NCI-H1930 (cell line): ENCODE measurements at places on chromosomes 6 and 20.

- no peak for DNase-seq
Observed at GRCh38 chr6:78300885-78301284, 566.5 kb upstream of the IRAK1BP1 start.

GRCh38 chr20:41692479-41693135 is 74.4 kb upstream of the CHD6 start:
- DNase-seq, result peak; percentile 79

DNA sequence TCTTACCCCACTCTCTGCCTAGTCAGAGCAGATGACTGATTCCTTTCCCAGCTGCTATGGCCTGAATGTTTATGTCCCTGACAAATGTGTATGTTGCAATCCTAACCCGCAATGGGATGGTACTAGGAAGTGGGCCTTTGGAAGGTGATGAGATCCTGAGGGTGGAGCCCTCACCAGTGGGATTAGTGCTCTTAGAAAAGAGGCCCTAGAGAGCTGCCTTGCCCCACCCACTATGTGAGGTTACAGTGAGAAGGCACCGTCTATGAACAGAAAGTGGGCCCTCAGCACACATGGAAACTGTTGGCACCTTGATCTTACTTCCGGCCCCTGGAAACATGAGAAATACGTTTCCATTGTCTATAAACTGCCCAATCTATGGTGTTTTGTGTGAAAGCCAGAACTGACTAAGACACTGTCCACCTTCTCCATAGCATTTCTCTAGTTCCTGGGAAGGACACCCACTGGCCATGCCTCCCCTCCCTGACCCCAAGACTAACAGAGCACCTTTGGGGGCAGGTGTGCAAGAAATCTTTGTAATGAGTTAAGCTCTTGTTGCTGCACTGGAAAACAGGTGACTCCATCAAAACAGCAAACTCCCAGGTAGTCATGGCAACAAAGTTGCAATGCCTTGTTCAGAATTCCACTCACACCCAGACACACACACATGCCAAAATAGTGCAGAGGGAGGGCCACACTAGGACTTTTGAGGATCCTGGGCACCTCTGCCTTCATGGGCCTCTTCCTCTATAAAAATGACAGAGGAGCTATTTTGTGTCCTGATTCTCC is 16.2 kb downstream of the GABRR2 start:
- DNase-seq, result no peak

- no peak for DNase-seq
Observed at GRCh38 chr6:161035182-161035980, 43.8 kb downstream of the MAP3K4 start.

GRCh38 chr20:822651-823573 is 10.6 kb upstream of the FAM110A start:
- DNase-seq, result no peak

DNA sequence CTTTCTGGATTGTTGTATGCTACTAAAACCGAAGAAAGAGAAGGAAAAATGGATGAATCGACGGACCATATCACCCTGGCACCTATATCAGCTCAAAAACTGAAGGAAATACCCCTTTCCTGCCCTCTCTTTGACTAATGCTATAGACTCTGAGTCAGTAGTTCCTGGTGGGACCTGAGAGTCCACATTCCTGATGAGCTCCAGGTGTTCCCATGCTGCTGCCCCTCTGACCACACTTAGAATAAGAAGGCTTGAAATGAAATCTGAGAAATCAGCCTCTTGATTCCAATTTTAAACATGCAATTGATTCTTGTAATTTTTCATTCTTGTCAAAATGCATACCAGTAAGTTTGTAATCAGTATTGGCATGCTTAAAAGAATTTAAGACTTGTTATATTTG is 75.2 kb downstream of the PRL start:
- no peak for DNase-seq

DNA sequence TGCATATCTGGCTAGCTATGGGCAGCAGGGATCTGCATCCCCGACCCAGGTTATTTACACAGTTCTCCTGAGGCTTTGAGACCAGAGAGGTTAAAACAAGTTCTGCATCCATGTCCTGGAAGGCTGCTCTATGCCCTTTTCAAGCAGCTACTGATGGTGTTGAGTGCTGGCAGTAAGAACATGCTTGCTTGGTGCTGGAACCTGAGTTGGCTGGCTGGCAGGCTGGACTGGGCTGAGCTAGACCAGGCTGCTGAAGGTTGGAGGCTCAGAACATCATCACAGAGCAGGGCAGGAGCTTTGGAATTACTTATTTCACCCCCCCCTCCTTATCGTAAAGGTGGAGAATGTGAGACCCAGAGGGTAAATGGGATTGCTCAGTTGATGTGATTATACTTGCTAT is 16.9 kb upstream of the LRFN2 start:
- no peak for DNase-seq

GRCh38 chr6:90083891-90084290 is 189.6 kb downstream of the GJA10 start:
- no peak for DNase-seq

DNA sequence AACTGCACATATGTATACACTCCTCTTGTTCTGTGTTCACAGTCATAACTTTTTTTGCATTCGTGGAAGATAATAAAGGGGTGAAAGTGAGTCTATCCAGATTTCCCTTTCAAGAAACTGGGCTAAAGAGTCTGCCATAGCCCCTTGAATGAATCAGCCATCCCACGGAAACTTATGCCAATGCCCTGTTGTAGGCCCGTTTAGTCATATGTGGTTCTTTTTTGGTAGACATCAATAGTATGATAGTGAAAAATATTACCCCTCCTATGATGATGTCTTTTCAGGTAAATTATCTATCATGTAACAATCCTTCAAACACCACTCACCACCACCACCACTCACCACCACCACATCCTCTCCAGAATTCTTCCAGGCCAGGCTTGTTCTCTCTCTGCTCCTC is 99.9 kb upstream of the MYLIP start:
- no peak for DNase-seq

- no peak for DNase-seq
Observed at GRCh38 chr6:89066940-89067646, 13.5 kb upstream of the PNRC1 start.

DNA sequence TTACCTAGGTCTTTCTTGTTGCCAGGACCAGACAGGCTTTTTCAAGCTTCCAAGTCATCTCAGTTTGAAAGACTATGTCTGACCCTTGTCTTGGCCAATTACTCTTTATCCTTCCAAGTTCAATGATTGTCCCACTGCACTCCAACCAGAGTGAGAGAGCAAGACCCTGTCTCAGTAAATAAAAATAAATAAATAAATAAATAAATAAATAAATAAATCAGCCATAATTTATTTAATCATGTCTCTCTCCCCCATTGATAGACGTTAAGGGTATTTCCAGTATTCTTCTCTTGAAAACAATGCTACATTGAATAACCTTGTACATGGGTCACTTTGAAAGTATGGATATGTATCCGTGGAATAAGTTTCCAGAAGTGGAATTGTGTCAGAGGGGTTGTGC is 83.2 kb downstream of the PTPRA start:
- DNase-seq, result no peak

- no peak for DNase-seq
Observed at GRCh38 chr6:87968435-87969278, 79.0 kb upstream of the SPACA1 start.

DNA sequence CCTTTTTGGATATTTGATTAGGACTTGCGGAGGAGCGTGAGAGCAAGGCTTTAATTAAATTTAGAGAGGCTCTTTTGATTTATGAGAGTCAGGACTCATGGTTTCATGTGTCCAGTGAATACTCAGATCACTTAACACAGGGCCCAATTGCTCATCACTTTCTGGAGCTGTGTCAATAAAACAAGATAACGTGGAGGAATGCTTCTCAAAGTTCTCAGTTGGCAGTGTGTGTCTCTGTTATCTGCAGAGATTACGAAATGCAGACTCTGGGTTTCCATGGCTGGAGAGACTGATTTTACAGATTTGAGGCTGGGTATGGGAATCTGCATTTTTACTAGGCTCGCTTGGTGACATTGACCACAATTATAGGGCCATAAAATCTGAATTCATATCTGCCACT is 335.8 kb upstream of the FLRT3 start:
- no peak for DNase-seq

- DNase-seq, result no peak
Observed at GRCh38 chr6:151400473-151400872, 9.1 kb upstream of the ZBTB2 start.

GRCh38 chr6:47414423-47415167 is 63.0 kb upstream of the CD2AP start:
- no peak for DNase-seq

DNA sequence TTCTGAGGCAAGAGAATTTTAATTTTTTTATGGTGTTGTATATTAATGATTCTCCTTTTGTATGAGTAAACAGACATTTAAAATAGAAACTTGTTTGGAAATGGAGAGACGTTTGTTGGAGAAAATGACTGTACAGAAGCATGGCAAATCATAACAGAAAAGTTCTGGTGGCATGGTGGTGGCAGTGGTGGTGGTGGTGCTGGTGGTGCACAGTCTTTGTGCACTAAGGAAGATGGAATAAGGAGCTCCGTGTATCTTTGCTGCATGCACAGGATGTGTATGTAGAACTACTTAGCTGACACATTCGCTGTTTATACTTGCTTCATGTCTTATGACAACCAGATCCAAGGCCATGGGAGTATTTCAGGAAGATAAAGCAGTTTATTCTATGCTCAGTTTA is 294.9 kb downstream of the UTRN start:
- no peak for DNase-seq

- DNase-seq, result peak; percentile 4
Observed at GRCh38 chr6:159720708-159721107, 6.6 kb upstream of the WTAP start.

DNA sequence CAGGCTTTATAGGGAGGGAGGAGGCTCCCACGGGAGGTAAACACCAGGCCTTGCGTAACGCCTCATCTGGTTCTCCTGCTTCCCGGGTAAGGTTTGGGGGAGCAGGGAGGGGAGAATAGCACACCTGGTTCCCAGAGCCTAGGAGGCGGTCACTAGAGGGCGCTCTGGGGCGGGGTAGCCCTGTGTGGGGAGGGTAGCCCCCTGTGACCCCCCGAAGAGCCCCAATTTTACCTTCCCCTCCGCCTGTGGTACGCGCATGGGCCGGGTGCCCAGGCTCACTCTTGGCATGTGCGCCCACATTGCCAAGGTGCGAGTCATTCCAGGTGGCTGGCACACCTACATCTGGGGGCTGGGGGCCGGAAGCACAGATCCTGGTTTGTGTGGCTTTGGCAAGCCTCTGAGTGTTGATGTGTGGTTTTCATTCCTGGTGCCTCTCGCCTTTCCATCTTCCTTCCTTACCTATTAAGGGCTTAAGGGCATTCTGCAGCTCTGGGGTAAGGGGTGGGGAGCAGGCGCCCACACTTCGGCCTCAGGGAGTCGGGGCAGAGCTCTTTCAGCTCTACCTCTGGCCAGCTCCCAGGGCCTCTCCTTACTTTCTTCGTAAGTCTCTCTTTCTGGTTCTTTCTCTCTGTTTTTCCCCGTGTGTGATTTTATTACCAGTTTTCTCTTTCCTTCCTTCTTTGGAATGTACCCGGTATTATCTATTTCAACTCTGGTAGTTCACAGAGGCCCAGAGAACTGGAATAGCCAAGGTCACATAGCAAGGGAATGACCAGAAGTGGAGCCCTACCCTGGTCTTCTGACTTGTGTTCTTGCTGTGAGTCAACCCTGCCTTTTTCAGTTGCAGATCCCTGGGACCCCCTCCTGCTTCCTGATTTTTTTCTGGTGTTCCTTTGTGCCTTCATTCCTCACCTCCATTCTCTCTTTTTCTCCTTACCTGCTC is 492 bp upstream of the RNF39 start:
- DNase-seq, result no peak

DNA sequence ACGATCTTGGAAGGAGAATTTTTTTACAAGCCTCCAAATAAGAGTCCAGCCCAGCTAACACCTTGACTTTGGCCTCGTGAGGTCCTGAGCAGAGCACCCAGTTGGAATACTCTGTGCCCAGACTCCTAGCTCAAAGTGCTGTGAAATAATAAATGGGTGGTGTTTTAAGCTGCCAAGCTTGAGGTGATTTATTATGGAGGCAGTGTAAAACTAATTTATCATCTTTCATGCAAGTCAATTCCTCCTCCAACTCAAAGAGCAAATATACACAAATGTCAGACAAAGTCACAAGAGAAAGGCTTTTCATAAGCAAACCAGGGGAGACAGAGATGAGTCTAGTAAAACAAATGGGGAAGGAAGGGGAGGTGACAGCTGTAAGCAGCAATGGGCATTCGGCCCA is 12.7 kb downstream of the ABT1 start:
- DNase-seq, result no peak
